NCI-H510A (cell line): ENCODE measurements at places on chromosomes 7 and 10.
A peak's percentile ranks its signal among the peaks of the same experiment; 100 is the strongest.

DNA sequence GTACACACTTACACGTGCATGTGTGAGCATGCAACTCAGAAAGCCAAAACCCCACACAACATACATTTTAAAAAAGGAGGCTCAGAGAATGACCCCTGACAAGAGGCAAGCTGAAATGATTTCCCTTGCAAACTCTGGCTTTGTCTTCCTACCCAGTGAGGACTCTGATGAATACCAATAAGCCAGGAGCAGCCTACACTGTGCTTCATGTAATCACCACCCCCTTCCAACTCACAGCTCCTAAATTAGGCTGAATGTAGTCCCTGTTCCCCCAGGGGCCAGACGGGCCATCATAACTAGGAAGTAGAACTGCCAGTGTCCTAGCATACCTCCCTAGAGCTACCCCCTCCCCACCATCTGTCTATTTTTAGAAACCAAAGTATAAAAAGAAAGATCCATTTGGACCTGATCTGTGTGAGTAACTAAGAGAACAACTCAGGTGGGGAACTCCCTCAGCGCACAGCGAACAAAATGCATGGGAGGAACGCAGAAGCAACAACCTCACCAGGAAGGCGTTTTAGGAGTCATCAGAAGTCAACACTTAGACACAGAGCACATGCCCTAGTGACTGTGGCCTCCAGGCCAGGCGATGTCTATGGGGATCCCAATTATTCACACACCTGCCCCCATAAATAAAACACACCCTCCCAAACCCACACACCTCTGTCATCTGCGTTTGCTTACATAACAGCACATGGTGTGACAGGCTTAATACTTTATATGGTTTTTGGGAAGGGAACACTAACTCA lies 1.9 kb downstream of the DGKI start:
- DNase-seq: no peak

GRCh38 chr7:149414745-149415390 lies 46.0 kb downstream of the ZNF777 start:
- no peak for DNase-seq

GRCh38 chr10:20396701-20397100 lies 500.4 kb downstream of the NEBL start:
- no peak for DNase-seq

- DNase-seq: peak; percentile 48
Observed at GRCh38 chr7:116953372-116953905, at the start of gene ST7. Gene ST7, plus strand, starts transcription at chr7:116953501. Its CDS starts 40 bp downstream, at chr7:116953541.

DNA sequence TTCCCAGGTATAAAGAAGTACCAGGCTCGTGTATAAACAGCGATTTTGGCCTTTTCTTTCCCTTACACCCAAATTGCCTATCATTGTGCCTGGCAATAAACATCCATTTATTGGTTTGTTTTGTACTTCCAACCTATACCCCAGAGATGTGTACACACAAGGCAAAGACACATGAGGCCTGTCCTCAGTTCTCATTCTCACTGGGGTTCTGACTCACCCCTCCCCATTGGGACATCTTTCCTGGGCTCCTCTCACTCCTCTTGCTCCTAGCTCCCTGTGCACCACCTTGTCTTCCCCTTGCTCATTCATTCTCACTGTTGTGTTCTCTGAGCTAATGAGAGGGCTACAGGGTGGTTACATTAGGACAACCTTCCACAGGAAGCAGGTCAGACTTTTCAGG lies 240.7 kb downstream of the ANK3 start:
- DNase-seq: no peak

GRCh38 chr7:3280445-3280844 lies 20.6 kb upstream of the SDK1 start:
- no peak for DNase-seq

- DNase-seq: no peak
Observed at GRCh38 chr7:16646472-16647072, 591 bp downstream of the BZW2 start.

DNA sequence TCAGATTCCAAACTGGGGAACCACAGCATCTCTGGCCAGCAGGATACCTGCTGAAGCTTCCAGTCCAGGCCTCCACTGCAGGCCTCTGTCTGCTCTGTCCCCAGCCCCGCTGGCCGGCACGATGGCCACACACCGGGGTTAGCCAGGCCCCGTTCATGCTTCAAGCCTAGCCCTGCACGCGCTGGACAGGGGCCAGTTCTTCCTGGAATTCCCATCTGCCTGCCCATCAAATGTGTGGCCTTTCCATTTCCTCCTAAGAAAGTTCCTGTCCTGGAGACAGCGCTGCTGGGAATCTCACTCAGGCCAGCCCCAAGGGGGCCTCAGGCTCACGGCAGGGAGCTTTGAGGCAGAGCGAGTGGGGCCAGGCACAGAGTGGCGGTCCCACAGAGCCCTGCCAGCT lies 18.0 kb downstream of the SH2B2 start:
- no peak for DNase-seq

DNA sequence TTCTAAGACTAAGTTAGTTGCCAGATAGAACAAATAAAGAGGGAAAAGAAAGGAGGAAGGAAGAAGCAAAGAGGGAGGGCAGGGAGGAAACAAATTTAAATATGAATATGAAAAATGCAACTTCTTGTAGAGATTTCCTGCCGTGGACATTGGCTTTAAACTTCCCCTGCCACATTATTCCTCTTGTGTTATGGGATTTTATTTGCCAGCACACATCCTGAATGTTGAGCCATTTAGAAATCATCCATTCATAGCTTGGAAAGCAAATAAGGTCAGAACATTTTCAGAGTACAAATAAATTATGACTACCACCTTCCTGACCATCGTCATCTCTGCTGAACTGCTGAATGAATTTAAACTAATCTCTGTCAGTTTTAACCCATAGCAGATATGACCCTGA lies 911.9 kb upstream of the LRRN3 start:
- no peak for DNase-seq

GRCh38 chr7:116546916-116547315 lies 22.1 kb downstream of the CAV1 start:
- no peak for DNase-seq

DNA sequence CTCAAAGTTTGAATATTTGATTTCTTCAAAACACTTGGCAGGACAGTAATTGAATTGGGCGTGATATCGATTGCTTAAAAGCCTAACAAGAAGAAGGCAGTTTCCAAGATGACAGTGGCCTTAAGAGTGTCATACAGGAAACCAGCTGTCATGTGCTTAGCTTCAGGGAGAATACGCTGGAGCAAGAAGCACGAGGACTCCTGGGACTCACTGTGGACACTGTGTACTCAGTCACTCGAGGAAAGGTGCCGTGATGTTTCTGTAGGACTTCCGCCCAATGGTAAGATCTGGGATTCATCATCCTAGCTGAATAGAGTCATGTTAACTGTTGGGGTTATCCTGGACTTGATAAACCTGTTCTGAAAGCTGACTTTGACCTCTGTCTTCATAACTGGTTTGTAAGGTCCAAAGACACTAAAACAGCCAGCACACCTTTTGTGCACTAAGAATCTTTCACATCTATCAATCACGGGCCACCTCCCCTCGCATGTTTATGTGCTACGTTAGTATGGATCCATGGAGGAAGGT lies 113.5 kb downstream of the CELF2 start:
- no peak for DNase-seq

- no peak for DNase-seq
Observed at GRCh38 chr10:90969947-90970673, 49.2 kb upstream of the ANKRD1 start.

- no peak for DNase-seq
Observed at GRCh38 chr7:155804897-155805825, 7.1 kb downstream of the SHH start.

DNA sequence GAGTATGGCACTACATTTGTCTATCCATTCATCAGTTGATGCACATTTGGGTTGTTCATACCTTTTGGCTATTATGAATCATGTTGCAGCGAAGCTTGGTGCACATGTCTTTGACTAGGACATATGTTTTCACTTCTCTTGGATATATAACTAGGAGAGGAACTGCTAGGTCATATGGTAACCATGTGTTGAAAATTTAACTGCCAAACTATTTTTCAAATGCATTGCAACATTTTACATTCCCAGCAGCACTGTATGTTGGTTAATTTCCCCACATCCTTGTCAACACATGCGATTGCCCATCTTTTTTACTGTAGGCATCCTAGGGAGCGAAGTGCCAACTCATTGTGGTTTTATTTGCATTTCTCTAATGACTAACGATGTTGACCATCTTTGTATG lies 183.4 kb downstream of the PRKCQ start:
- DNase-seq: no peak

- no peak for DNase-seq
Observed at GRCh38 chr10:71268758-71269157, 50.3 kb upstream of the SLC29A3 start.

DNA sequence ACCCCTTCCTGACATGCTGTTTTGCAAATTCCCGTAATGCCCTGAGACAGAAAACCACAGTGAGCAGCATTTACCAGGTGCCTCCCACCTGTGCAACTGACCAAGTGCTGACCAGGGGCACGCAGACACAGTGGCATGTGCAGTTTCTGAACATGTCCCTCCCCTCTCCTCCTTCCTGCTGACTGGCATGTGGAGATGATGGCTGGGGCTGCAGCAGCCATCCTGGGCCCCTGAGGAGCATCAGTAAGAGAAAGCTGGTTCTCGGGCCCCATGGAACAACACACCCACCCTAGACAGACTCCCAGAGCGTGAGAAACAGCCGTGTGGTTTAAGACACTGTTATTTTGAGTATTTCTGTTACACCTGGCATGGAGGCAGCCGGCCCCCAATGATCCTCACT lies 66.2 kb upstream of the PDGFA start:
- DNase-seq: no peak

GRCh38 chr10:127836966-127837365 lies 55.8 kb downstream of the CLRN3 start:
- no peak for DNase-seq

GRCh38 chr7:110522761-110523200 lies 568.1 kb upstream of the LRRN3 start:
- no peak for DNase-seq

- no peak for DNase-seq
Observed at GRCh38 chr10:75876710-75877109, 445.3 kb downstream of the LRMDA start.

- DNase-seq: no peak
Observed at GRCh38 chr10:947881-948280, 16.4 kb upstream of the LARP4B start.

DNA sequence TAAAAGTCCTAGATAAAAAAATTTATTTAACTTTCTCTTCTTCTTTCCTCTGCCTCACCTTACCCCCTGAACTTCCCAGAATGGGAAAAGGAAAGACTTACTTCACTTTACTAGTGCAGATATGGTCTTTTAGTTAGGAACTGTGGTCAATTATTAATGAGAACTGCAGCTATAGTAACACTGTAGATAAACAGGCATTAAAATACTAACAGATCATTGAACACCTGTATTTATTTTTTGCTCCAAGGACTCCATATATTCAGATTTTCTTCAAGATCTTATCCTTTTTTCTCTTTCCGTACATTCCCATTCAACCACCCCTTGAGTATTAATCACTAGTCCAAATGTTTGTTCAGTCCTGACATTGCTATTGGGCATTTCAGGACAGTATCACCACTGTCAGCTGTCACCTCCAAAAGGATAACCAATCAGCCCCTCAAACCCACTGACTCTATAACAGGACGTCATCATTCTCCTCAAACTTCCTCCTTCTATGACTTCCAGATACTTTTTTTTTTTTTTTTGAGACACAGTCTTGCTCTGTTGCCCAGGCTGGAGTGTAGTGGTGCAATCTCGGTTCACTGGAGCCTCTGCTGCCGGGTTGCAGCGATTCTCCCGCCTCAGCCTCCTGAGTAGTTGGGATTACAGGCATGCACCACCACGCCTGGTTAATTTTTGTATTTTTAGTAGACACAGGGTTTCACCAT lies 4.2 kb downstream of the CPVL start:
- DNase-seq: no peak

DNA sequence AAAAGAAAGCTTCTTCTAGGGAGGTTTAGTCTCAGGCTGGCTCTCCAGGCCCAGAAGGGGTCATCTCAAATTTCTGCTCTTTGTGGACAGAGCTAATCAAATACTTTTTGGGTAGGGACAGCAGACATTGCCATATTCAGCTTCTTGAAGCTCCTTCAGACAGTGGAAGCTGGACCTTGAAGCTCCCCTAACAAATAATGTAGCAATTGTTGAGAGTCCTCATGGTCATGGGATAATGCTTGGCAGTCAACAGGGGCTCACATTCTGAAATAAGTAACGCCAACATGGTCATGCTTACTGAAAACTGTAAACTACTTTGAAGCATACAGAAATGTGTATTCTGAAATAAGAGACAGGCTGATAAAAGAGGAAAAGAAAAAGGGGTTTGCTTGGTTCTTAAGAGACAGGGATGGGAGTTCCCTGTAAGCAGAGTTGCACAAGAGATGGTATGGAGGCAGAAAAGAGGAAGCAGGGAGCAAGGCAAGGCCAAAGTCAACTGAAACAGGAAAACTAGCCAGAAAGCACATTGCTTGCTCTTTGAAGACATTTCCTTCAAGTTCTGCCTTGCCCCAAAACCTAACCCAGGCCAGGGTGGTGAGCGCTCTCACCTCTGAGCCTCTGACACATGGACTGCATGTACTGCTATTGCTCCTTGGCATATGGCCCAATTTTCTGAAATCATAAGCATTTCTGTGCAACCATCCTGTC lies 53.1 kb upstream of the KMT2E start:
- no peak for DNase-seq

DNA sequence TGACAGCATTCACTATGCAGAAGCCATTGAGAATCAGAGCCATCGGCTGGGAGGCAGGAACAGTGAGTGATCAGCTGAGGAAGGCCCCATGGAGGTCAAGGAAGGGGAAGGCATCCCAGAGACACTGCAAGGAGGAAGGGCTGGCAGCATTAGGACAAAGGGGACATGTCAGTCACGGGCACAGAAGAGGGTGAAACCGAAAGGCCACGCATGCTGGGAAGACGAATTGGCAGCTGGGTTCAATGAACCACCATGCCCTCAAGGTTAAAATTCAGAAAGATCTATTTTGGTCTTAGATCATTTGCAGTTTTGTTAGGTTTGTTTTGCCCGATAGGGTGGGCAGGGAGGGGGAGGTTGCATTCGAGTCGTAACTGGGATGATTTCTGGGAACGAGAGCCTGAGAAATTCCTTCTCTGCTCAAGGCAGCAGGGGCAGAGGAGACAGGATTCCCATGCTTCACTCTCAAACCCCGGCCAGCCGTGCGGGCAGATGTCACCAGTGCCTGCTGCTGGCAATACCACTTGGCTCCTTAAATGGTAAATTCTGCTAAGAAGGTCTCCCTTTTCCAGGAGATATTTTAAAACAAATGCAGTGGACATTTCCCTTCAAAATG lies 57.7 kb downstream of the ASB13 start:
- no peak for DNase-seq

DNA sequence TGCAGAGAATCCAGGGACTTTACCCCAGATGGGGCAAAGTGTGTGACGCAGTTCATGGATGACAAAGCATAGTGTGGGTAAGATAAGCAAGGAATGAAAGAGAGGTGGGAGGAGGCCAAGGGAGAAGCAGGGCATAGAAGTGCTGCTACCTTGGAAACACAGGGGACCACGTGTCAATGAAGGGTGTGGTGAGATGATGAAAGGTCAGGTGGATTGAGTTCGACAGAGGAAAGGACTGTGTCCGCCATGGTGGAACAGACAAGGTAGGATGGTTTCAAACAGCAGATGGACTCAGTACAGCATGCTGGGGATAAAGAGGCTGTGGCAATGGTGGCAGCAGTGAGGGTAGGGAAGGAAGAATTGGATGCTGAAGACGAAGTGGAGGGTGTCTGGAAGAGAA lies 32.7 kb downstream of the MEST start:
- DNase-seq: no peak
